ENCODE measurements at places on chromosomes 13 and 19.

- no peak for DNase-seq
Measured at GRCh38 chr19:10998045-10998533, 37.3 kb downstream of the SMARCA4 start.

- no peak for DNase-seq
Measured at GRCh38 chr13:43405457-43405856, 381.3 kb downstream of the ENOX1 start.

DNA sequence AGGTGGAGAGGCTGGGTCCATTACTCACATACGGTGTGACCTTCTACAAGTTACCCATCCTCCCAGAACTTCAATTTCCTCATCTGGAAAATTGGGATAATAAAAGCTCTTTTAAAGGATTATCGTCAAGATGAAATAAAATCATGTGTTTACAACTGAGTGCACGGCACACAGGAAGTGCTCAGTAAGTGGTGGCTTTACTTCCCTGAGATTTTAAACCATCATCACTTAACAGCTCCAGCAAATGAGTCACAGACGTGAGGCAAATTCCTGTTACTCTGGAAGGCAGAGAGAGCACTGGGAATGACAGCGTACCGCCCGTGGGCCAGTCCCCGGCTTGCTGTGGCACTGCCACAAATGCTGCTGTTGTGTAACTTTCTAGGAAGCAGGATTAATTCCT is 64.1 kb downstream of the MRPL57 start:
- DNase-seq: no peak

- no peak for DNase-seq
Measured at GRCh38 chr19:2802826-2803225, 16.8 kb upstream of the ZNF554 start.

DNA sequence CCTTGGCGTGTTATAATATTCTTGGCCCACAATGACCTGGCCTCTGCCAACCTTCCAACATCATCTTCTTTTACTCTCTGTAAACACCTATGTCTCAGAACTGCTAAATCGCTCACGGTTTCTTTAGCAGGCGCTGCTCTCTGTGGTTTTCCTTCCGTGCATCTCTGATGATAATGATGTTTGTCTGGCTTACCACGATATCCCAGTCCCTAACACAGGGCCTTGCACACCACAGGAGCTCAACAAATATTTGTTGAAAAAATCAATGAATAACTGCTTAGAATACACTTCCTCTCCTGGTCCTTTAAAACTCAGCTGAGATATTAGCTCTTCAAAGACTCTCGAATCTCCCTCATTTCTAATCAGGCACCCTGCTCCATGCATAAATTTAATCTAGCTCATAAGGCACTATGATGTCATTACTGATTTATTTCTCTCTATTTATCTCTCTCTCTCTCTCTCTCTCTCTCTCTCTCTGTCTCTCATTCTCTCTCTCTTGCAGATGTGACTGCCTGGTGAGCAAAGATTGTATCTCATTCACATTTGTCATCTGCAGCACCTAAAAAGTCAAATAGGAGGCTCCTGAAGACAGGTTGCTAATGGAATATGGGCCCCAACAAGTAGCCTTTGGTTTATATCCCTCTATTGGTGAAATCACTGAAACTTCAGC is 206.4 kb downstream of the NHLRC3 start:
- DNase-seq: no peak

DNA sequence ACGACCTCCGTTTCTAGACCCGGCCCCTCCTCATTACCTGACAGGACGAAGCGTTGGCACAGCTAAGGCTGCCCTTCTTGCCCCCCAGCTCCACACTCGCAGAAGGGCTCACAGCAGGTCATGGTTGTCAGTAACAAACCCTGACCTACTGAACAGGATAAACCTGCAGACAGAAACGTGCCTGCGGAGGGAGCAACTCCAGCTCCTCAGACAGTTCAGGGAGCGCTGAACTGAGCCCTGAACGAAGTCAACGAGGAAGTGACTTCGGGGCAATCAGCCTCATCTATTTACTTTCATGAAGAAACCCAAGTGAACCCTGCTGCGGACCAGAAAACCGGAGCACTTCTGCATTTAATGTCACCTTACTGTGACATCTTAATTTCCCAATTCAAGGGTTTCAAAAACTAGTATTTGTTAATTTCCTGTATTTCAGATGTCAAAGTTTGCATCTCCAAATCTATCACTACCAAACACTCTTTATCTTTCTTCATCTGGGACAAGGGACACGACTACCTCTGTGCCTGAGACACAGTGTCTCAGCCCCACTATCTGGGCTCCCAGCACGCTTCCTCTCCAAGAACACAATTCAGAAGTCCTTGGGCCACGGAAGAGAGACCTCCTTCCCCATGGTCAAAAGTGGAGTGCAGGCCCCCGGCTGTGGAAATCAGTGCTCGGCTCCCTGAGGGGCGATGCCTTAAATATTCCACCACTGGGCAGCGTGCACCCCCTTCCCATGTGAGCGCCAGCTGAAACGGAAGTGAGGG is 40.2 kb downstream of the CARS2 start:
- DNase-seq: no peak
